ENCODE measurements at places on chromosomes 5 and 9.

GRCh38 chr9:115198001-115198400 lies 80.0 kb upstream of the TNC start:
- no peak for DNase-seq

- DNase-seq, result no peak
These were observed 3.4 kb downstream of the ASS1 start for GRCh38 chr9:130448035-130448624.

- DNase-seq, result no peak
These were observed 2.4 kb downstream of the BBLN start for GRCh38 chr9:128162215-128163026.

DNA sequence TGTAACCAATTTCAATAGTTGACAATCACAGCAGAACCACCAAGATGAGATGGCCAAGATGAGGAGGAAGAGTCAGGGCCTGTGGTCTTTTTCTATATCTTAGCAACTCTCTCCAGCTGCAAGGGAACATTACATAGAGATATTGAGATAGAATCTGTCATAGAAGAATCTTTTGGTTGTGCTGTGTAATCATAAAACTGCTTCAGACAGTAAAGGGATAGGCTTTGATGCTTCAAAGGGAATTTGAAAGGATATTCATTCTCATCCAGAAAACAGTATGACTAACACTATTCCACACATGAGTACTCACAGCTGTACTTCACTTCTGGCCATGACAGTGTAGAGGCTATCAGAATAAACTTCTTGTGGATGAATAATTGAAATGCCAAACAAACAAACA lies 145.9 kb downstream of the YIPF5 start:
- no peak for DNase-seq

- DNase-seq, result peak; percentile 68
These were observed 20.3 kb downstream of the PTPA start for GRCh38 chr9:129131300-129132145.

- no peak for DNase-seq
These were observed 51.5 kb downstream of the PCDH1 start for GRCh38 chr5:141826674-141827073.

DNA sequence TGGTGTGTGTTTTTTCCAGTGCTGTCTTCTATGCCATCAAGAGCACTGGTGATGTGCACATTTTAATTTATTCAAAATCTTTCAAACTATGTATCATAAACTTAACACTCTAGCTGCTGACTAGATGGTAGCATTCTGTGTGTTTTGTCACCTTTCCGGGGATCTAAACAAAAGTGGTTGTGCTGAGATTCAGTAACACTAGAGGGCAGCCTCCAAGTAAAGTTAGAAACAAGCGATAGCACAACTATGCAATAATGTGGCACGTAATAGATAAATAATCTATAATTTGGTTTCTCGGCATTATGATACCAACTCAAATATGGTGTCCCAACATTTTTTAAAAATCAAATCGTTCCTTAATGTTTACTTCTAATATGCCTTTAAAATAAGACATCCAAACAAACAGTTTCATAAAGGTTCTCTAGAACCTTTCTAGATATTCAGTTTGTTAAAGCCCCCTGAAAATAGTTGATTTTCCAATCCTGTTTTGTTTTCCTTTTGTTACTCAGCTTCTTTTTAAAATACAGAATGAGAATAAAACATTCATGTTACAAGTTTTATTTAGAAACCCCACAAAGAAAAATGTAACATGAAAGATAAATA lies 16.9 kb downstream of the SEMA6A start:
- no peak for DNase-seq

- peak; percentile 2 for DNase-seq
These were observed 105.4 kb upstream of the FER start for GRCh38 chr5:108642170-108642906.

DNA sequence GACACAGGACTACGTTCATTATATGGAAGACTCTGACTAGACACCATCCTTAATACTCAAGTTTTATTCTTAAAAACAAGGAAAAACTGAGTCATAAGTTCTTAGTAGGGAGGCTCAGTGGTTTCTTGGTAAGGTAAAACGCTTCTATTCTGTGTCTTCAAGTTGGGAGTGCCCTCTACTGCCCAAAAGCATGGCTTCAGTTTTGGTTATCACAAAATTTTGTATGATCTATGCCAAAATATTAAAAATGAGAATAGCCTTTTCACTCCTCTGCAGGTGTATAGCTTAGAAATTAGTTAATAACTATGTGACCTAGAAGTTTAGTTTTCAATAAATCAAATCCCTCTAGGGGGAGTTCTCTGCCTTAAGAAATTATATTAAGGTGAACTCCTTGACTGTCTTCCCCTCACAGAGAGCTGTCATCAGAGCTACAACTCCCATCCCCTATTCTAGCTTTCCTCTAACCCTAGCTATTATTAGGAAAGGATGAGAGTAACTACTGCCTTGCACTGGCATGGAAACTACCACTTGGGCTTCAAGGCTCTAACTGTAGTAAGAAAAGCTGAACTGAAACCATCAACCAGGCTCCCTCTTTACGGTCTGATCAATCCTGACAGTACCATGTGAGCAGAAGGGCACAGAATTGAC lies 189.7 kb downstream of the GNAQ start:
- no peak for DNase-seq

DNA sequence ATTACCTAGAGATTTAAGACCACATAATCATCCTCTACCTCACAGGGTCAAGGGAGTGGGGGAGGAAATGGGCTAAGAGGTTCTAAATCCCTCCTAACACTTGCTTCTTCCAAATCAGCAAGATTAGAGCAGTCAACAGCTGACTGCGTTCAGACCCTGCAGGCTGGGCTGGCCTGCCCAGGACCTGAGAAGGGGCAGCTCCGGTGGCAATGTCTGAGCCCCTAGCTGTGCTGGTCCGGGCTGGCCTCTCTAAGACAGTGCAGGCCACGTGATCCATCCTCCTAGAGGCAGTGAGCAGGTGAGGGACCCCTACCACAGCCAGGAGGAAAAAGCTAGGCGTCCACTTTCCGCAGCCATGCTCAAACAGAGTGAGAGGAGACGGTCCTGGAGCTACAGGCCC lies at the start of gene KCNV2:
TSS of gene KCNV2 (plus strand) at position 126 of the 400 bp plus-strand sequence. CDS start at position 356, 230 bp downstream.
- DNase-seq, result no peak

DNA sequence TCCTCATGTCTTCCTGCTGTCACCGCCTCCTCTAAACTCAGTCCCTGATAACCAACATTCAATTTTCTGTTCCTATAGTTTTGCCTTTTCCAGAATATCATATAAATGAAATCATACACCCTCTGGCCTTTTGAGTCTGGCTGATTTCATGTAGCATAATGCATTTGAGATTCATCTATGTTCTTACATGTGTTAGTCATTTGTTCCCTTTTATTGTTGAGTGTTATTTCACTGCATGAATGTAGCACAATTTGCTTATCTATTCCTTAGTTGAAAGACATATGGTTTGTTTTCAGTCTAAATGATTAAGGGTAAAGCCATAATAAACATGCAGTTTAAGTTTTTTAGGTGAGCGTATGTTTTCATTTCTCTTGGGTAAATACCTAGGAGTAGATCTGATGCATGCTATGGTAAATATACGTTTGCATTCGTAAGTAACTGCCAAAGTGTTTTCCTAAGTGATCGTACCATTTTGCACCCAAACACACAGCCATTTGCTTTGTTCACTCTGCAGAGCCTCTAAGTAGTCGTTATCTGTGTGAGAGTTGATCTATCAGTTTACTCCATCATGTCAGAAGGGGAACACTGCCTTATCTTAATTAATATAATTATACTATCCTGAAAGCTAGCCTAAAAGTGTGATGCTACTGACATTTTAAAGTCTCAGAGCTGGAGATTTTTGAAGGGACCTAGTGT lies 460.8 kb downstream of the DMAC1 start:
- no peak for DNase-seq

- no peak for DNase-seq
These were observed 1.9 kb downstream of the PCA3 start for GRCh38 chr9:76766126-76766525.

DNA sequence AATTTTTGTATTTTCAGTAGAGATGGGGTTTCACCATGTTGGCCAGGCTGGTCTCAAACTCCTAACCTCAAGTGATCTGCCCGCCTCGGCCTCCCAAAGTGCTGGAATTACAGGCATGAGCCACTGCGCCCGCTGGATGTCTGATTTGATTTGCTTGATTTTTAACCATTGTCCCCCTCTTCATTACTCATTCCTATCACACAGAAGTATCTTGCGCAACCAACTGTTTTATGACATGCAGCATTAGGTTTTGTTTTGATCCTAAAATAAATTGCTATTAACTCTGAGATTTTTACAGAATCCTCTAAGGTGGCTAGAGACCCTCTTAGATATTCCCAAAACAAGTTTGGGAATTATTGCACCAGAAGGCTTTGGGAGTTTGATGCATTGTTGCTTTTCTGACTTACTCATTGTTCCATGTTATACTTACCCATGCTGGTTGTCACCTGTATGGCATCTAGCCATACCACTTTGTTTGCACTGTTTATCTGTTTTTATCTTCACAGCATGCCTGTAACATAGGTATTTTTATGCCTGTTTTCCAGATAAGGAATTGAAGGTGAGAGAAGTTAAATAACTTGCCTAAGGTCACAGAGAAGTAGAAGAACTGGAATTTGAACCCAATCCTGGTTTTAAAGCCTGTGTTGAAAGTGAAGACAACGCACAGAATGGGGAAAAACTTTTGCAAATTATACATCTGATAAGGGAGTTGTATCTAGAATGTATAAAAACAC lies 35.9 kb upstream of the PWWP2A start:
- no peak for DNase-seq

DNA sequence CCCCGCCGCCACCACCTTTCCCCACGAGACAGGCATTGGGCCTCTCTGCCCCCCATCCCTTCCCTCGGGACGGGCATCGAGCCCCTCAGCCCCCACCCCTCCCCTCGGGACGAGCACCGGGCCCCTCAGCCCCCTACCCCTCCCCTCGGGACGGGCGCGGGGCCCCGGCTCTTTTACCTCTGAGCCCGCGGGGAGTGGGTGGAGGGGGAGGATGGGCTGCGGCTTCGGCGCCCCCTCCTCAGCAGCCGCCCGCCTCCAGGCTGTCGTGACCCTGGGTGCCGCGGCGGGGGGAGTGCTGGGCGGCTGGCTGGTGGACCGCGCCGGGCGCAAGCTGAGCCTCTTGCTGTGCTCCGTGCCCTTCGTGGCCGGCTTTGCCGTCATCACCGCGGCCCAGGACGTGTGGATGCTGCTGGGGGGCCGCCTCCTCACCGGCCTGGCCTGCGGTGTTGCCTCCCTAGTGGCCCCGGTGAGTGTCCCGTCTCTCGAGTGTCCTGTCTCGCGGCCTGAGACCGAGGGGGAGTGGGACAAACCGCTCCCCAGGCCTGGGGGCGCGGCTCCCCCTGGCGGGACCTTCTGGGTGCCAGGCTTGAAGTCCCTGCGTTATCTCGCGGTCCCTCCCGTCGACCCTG lies 791 bp downstream of the SLC2A8 start:
- DNase-seq, result no peak

GRCh38 chr9:130751631-130752355 lies 58.2 kb downstream of the EXOSC2 start:
- DNase-seq, result no peak

DNA sequence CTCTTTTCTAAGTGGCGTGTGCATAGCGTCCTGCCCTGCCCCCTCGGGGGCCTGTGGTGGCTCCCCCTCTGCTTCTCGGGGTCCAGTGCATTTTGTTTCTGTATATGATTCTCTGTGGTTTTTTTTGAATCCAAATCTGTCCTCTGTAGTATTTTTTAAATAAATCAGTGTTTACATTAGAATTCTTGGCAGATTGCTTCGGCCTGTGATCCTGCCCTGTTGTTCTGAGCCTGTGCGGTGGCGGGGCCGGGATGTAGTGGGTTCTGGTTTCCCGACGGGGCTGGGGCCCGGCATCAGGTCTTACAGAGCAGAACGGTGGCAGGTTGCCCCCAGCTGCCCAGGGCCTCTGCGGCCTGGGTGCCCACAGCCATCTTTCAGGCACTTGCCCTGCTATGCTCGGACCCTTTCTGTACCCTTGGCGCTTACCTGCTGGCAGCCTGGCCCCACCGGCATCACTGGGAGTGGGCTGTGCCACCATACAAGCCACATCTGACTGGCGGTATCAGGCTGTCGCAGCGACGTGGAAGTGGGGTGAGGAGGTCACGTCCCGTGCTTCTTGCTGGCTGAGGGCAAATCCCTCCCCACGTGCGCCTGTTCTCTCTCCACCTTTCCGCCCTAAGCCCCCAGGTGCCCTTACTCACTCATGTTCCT lies 9.0 kb downstream of the QRFP start:
- no peak for DNase-seq

DNA sequence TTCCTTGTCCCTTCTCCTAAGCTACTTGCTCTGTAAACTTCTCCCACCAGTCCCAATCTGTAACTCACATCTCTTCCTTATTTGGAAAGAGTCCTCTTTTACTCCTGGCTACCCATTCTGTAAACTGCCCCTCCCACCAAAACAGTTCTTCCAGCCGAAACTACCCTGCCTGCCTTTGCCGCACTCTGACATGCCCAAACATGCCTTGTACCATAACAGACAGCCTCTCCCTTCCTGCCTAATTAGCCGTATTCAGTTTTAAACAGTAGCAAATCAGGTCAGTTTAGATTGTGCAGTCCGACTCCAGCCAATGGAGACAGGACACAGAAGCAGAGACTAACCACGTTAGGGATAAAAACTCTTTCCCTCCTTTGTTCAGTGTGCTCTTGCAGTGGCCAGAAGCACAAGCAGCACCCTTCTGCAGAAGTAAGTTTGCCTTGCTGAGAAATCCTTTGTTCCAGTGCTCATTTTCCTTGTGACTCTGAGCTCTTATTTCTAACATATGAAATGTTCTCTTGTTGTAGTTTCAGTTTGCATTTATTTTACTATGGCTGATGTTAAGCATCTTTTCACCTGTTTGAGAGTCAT lies 5.4 kb upstream of the GLT6D1 start:
- no peak for DNase-seq

GRCh38 chr5:78633700-78634099 lies 14.9 kb downstream of the LHFPL2 start:
- DNase-seq, result no peak

- no peak for DNase-seq
These were observed 1.7 kb upstream of the RXRA start for GRCh38 chr9:134324359-134325095.

GRCh38 chr9:96067004-96067403 lies 191.5 kb downstream of the ERCC6L2 start:
- DNase-seq, result no peak

DNA sequence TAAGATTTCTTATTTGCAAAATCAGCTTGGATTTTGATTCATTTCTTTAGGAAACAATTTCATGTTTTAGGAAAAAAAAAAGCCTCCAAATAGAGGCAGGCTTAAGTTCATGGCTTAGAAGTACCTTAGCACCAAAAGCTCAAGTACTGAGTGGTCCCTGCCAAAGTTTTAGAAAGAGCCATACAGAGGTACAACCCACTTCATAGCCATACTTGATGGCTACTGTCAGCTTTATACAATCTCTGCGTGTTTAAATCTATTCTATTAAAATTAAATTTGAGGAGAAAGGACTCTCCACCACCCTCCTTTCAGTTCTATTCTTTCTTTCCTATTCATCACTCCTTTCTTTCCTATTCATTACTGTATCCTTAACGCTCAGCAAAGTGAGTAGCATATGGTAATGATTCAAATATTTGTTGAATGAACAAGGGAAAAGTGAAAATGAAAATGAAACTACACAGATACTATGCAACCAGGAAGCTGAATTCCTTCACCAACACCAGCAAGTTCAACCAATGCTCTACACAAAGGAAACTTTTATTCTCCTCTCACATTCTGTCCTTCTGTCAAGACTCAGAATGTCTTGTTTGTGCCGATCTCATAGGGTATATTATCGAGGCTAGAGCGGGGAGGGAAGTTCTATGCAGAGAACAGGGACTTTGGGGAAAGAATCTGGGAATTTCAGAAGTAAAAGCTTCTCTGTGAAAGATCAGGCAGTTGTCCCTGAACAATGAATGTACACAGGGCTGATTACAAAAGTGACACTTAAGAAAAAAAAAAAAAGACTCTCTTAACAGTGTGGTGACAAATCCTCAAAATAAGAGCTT lies 138.6 kb upstream of the SPEF2 start:
- DNase-seq, result no peak
